ENCODE measurements at places on chromosomes 16 and 17.

GRCh38 chr17:66165537-66166123, 26.3 kb downstream of the CEP112 start:
- no peak for DNase-seq

GRCh38 chr16:85651629-85652430, 36.9 kb downstream of the GINS2 start:
- no peak for DNase-seq

DNA sequence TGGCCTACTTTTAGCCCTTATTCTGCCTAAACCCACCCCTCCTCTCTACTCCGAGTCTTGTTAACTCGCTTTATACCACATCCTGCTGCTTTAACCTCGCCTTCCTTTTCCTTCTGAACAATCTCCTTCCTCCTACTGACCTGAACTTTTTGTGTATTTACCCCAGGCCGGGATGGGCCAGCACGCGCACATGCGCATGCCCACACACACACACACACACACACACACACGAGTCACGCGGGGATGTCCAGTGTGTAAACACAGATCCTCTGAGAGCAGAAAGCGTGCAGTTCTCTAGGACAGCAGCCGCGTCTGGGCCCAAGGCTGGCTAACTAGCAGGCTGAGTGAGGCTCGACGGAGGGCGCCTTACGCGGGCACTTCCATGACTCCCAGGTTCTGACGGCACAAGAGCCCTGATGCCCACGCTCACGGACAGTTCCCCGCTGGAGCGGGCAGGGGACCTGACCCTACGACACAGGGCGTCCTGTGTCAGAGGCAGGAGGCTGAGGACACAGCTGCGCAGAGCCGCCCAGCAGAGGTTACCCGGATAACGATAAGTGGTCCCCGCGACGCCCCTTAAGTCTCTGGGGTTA, 610 bp downstream of the PIK3R5 start:
- DNase-seq, result no peak

- peak; percentile 60 for DNase-seq
Observed at GRCh38 chr17:79400989-79401703, 209.7 kb downstream of the RBFOX3 start.

- no peak for DNase-seq
Observed at GRCh38 chr16:89476379-89476778, 14.0 kb downstream of the ANKRD11 start.

GRCh38 chr17:18177722-18178121, 5.9 kb upstream of the ALKBH5 start:
- no peak for DNase-seq

- no peak for DNase-seq
Observed at GRCh38 chr17:76893623-76894334, 25.6 kb downstream of the MGAT5B start.

GRCh38 chr17:29612094-29612403, 10.7 kb downstream of the CORO6 start:
- DNase-seq, result no peak

DNA sequence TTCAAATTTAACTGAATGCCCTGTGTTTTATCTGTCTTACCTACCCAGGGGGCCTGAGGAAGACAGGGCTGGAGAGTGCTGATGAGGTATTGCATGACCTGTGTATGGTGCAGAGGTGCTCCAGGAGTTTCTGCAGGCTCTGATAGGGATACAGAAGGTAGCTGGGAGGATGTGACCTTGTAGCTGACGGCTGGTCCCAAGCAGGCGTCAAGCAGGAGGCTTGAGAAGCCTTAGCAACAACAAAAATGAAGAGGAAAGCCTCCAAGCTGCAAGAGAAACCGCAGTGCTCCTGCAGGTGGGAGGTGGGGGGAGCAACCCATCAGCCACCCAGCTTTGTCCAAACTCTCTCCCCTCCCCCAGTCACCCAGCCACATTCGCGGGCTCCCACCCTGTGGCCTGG, 40.4 kb downstream of the LAT start:
- DNase-seq, result no peak

GRCh38 chr17:36197387-36197703, 787 bp upstream of the CCL3L1 start:
- no peak for DNase-seq

- DNase-seq, result no peak
Observed at GRCh38 chr17:26773189-26774188, 520.4 kb upstream of the WSB1 start.

GRCh38 chr16:46974352-46974751, 878 bp upstream of the DNAJA2 start:
- DNase-seq, result no peak

DNA sequence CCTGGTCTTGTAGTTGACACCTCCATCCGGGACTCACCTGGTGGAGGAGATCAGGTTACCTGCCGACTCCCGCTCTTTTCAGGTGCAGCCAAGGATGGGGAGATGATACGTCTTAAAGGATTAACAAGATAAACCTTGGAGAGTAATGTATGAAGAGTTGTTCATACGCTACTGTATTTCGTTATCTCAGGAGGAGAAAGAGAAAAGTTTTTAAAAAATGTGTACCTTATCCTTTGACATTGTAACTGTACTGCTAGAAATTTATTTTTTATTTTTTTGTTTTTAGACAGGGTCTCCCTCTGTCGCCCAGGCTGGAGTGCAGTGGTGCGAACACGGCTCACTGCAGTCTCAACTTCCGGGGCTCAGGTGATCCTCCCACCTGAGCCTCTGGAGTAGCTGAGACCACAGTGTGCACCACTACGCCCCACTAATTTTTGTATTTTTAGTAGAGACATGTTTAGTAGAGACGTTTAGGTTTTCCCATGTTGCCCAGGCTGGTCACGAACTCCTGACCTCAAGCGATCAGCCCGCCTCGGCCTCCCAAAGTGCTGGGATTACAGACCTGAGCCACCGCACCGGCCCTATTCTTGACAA, 764 bp upstream of the SMURF2 start:
- no peak for DNase-seq

DNA sequence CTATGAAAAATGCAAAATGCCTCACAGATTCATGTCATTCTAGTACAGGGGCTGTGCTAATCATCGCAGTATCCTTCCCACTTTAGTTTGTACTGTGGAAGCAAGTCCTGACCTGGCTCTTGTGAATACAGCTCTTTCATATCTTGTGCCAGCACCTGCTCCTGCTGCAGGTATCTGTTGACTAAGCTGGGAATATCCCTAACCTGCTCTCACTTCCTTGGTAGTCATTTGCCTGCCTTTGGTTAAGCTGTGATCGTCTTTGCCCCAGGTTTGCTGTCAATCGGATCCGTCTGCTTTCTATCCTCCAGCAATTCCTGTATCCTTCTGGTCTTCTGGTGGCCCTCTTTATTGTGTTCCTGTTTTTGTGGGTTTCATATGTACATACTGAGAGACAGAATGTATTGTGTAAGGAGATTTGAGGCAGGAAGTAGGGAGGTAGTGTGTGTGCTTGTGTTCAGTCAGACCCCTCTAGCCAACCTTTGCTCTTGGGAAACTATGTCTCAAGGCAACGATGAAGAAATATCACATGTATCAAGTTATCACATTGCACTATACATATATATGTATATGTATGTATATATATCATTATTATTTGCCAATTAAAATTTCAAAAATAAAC, 7.7 kb upstream of the GINS3 start:
- no peak for DNase-seq

DNA sequence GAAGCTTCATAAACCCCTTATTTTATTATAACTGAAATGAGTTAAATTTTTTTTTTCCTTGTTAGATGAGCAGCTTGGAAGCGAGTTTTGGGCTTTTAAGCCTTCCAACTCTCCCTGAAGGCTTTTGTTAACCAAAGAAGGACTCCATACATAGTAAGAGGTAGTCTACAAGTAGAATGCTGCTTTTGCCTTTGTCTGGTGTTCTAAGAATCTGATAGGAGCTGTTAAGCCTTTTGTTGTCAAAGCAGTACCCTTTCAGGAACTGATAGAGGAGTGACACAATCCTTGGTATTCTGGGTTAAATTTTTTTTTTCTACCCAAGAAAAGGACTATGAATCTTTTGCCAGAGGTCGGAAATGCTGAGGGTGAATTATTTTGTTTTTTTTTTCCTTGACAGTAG, 26.1 kb downstream of the MAP2K4 start:
- no peak for DNase-seq

- no peak for DNase-seq
Observed at GRCh38 chr16:53745753-53746266, 41.9 kb downstream of the FTO start.

DNA sequence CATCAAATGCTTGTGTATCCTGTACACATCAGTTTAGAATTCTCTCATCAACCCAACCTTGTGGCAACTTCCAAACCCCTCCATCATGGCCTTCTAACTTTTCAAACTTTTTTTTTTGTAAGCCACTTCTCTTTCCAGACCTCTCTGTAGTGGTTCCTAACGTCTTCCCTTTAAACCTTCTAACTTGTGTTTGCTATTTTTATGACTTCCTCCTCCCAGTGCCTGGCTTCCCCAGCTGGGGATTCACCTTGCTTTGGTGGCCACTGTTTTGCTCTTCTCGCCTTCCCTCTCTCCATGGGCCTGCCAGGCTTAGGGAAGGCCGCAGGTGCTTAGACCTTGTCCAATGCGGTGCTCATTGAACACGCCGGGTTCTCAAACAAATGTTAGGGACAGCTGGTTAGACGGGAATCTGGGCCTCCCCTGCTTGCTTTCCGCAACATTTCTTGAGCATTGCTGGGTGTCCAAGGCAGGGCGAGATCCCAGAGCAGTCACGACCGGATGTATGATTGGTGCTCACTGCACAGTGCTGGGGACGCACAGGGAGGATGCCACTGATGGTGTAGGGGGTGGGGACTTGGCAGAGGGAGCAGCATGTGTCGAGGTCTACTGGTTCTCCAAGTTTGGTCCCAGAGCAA, 1.1 kb upstream of the XYLT2 start:
- DNase-seq, result no peak

GRCh38 chr16:48188449-48189102, 32.8 kb upstream of the ABCC12 start:
- DNase-seq, result no peak

GRCh38 chr17:82492643-82493225, 26.8 kb upstream of the FOXK2 start:
- DNase-seq, result no peak

GRCh38 chr17:63706336-63707082, 6.6 kb upstream of the LIMD2 start:
- DNase-seq, result no peak

- DNase-seq, result no peak
Observed at GRCh38 chr17:80349151-80349651, 65.8 kb upstream of the ENDOV start.

DNA sequence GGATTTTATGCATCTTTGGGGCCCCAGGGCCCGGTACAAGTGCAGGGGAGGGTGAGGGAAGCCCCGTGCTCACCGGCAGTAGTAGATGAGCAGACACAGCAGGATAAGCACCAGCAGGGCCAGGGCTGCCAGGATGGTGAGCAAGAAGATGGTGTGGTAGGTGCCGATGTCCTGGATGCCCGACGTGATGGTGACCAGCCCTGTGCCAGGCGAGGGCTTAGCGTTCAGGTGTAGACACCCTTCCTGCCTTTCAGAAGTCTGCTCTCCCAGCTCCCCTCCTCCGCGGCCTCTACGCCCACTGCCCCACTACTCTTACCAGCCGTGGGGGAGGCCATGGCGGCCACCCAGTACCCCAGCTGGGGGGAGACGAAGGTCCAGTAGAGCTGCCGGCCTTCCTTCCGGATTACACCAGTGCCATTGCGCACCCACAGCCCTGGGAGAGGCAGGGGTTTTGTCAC, 8.0 kb downstream of the FAM171A2 start:
- DNase-seq, result no peak

DNA sequence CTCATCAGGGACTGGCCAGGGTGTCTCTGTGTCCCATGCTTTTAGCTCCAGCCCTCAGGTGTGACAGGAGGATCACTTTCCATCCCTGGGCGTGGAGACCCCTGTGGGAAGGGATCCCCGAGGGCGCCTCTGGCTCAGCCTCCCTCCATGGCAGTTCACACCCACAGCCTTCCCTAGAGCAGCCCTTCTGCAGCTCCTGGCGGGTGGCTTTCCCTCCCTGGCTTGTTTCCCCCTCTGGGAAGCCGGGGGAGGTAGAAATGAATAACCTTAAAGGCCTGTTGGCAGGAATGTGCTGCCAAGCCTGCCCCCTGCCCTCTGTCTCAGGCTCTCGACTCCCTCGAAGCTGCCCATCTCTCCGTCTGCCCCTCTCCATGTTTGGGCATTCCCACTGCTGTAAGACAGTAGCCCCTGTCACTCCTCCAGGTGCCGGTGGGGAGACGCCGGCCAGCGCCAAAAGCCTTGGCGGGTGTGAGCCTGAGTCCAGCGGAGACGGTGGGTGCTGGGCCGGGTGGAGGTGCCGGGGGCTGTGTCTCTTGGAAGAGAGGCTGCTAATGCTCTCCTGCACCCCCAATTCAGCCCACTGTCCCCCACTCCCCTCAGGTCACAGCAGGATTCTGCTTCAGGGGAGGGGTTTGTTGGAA, 2.1 kb upstream of the ATP2A1 start:
- no peak for DNase-seq

DNA sequence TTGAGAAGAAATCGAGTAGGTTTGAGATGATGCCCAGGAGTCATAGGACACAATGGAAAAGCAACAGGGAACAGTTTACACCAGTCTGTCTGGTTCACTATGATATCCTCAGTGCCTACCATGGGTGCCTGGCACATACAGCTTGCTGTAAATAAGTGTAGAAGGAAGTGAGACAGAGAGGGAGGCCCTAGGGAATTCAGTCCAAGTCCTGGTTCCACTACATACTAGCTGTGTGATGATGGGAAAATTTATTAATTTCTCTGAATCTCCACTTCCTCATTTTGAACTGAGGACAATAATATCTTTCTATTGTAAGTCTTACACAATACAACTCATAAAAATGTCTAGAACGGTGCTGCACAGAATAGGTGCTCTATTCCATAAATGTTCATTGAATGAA, 53.3 kb upstream of the LYRM9 start:
- DNase-seq, result no peak

- DNase-seq, result no peak
Observed at GRCh38 chr16:85897382-85897781, 1.6 kb upstream of the IRF8 start.

DNA sequence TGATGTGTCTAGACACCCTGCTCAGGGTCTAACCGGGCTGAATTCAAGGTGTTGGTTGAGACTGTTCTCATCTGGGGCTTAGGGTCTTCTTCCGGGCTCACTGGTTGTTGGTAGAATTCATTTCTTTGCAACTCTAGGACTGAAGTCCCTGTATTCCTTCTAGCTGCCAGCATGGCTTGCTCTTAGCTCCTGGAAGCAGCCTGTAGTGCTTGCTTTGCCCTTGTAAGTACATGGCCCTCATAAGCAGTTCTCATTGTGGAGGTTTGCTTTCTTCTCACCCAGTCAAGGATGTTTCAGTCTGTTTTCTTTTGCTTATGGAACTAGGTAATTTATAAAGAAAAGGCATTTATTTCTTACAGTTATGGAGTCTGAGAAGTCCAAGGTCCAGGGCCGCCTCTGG, 26.3 kb downstream of the COX10 start:
- no peak for DNase-seq

DNA sequence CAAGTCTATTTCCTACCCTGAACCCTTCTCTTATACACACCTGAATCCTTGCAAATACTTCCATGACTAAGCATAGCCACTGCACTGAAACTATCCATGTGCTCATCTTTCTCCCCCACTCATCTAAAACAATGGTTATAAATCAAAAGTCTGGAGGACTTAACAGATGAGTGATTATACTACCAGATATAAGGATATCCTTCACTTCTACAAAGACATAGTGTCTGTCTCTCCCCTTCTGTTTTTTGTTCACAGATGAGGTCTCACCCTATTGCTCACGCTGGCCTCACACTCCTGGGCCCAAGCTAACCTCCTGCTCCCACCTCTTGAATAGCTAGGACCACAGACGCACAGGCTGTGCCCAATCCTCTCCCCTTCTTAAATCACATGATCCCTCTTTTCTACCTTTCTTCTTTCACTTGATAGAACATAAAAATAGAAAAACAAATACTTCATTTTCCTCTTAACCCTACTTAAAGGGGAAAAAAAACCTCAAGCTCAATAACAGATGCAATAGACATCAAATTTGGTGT, 19.2 kb downstream of the CEP112 start:
- DNase-seq, result no peak
